Colonic mucosa (tissue), 4 donors: ENCODE measurements at places on chromosomes 13 and 19. TPM values are rescaled to one million over a fixed set of nuclear protein-coding genes. Genes with fewer than 3 reads are reported as not detected.

The KCNJ14 gene
- 0.35 TPM for total RNA-seq

The DOCK6 gene
- 86.0 TPM for total RNA-seq

The LMTK3 gene
- 3.1 TPM for total RNA-seq

The DNMT1 gene
- total RNA-seq, result 36.3 TPM

The ITGBL1 gene
- 0.72 TPM for total RNA-seq

The ZNF880 gene
- total RNA-seq, result 8.1 TPM

The SIAH3 gene
- total RNA-seq, result not detected

The ZNF134 gene
- total RNA-seq, result 5.8 TPM

The AMER2 gene
- total RNA-seq, result 0.08 TPM

The ZNF439 gene
- total RNA-seq, result 7.6 TPM

The PCP2 gene
- total RNA-seq, result 0.32 TPM
